ENCODE measurements at places on chromosomes 6 and 20. TPM values are rescaled to one million over a fixed set of nuclear protein-coding genes. Genes with fewer than 3 reads are reported as not detected.

- H3K27ac ChIP-seq, result no peak overlapping the region
- H3K36me3 ChIP-seq, result no peaks in the 10 kb centered on the region
- no peaks in the 10 kb centered on the region for H3K4me1 ChIP-seq
- DNase-seq, result no peak
- no peaks in the 10 kb centered on the region for H3K27me3 ChIP-seq
These were observed 197.5 kb downstream of the BCKDHB start for GRCh38 chr6:80304014-80304413.

The BPIFB4 gene
- not detected for total RNA-seq

DNA sequence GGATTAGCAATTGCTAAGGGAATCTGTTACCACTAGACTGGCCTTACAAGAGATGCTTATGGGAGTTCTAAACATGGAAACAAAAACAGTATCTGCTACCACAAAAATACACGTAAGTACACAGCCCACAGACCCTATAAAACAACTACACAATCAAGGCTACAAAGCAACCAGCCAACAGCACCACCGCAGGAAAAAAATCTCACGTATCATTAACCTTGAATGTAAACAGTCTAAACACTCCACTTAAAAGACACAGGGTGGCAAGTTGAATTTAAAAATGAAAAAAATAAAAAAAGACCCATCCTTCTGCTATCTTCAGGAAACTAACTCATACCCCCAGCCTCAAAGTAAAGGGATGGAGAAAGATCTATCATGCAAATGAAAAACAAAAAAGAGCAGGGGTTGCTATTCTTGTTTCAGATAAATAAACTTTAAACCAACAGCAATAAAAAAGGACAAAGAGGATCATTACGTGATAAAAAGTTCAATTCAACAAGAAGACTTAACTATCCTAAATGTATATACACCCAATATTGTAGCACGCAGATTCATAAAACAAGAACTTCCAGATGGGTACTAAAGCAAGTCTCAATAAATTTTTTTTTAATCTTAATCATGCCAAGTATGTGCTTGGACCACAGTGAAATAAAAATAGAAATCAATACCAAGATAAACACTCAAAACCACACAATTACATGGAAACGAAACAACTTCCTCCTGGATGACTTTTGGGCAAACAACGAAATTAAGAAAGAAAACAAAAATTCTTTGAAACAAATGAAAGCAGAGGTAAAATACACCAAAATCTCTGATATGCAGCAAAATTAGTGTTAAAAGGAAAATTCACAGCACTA is 52.3 kb downstream of the RNGTT start:
- no peak overlapping the region for H3K27ac ChIP-seq
- no peaks in the 10 kb centered on the region for H3K27me3 ChIP-seq
- DNase-seq, result no peak
- H3K36me3 ChIP-seq, result no peaks in the 10 kb centered on the region

The CALHM5 gene
- 0.17 TPM for total RNA-seq

- H3K27me3 ChIP-seq, result no peaks in the 10 kb centered on the region
- H3K27ac ChIP-seq, result no peak overlapping the region
- no peaks in the 10 kb centered on the region for H3K4me1 ChIP-seq
- H3K4me3 ChIP-seq, result no peak overlapping the region
- DNase-seq, result no peak
These were observed 30.6 kb upstream of the PIM1 start for GRCh38 chr6:37139230-37139962.

GRCh38 chr6:44401138-44401537 is 13.6 kb downstream of the CDC5L start:
- H3K4me1 ChIP-seq, result peaks cover 4% of the 10 kb centered on the region
- H3K27ac ChIP-seq, result no peak overlapping the region
- peaks cover 38% of the 10 kb centered on the region for H3K36me3 ChIP-seq
- DNase-seq, result no peak
- H3K4me3 ChIP-seq, result no peak overlapping the region

GRCh38 chr6:72287801-72288200 is 334.1 kb upstream of the KCNQ5 start:
- H3K27me3 ChIP-seq, result no peaks in the 10 kb centered on the region
- DNase-seq, result no peak
- H3K36me3 ChIP-seq, result no peaks in the 10 kb centered on the region
- H3K4me1 ChIP-seq, result no peaks in the 10 kb centered on the region
